ENCODE measurements at places on chromosomes 7 and 10.

GRCh38 chr10:86728056-86728455, 28.4 kb upstream of the BMPR1A start:
- no peak for DNase-seq

DNA sequence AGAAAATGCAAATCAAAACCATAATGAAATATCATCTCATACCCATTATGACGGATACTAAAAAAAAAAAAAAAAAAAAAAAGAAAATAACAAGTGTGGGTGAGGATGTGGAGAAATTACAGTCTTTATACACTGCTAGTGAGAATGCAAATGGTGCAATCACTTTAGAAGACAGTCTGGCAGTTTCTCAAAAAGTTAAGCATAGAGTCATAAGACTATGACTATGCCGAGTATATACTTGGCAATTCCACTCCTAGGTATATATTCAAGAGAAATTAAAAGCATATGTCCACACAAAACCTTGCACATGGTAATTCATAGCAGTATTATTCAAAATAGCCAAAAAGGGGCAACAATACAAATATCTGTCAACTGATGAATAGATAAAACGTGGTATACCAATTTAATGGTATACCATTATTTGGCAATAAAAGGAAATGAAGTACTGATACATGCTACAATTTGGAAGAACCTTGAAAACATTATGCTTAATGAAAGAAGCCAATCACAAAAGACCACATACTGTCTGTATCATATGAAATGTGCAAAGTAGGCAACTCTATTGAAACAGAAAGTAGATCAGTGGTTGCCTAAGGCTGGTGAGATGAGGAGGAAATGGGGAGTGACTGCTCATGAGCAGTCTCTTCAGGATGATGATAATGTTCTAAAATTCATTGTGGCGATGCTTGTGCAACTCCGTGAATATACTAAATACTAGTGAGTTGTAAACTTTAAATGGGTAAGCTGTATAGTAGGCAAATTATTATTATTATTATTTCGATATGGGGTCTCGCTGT, 90.1 kb upstream of the NANOS1 start:
- DNase-seq = no peak

- no peak for DNase-seq
These were observed 110.1 kb upstream of the KIF5B start for GRCh38 chr10:32166365-32166764.

DNA sequence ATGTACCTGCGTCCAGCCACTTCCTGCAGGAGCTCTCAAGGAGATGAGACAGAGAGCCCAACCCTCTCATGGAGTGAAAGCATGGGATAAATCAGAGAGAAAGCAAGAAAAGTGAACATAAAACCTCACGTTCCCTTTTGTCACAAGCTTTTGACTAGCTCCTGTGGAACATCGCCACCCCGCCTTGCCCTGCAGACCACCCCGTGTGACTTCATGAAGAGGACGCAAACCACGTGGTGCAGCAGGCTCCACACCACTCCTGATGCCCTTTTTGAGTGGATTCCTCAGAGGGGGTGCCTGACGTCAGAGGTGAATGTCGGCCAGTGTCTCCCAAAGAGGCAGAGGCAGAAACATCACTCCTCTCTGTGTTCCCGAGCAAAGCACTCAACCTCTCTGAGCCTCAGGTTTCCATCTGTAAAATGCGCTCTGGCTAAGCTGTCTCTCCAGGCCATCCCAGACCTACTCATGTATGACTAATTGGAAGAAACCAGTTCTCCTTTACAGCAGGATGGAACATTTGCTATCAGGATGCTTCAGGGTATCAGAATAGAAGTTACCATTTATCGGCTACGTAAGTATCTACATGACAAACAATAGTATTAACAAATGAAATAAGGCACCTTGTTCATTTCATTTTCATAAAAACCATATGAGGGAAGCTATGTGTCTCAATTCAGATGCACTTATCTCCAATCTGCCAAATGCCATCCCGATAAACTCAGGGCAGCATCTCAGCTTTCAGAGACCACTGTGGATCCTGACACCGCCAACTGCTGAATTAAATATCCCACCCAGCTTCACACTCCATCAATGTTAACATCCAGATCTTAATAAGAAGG, 5.3 kb downstream of the ZNF488 start:
- no peak for DNase-seq

DNA sequence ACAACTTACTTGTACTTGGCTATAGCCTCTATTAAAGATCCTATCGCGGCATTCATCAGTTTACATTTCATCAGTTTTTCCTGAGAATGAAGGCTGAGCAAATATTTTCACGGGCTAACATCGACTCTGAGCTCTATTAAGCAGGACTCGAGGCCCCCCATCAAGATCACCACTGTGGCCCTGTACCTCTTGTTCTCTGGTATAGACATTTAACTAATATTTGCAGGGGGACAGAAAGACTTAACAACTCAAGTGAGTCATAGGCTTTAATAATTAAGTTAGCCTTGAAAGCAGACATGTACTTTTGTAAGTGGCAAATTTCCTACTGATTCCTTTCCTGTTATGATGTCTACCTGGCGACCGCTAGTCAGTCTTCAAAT, 45.4 kb downstream of the DOCK4 start:
- no peak for DNase-seq

DNA sequence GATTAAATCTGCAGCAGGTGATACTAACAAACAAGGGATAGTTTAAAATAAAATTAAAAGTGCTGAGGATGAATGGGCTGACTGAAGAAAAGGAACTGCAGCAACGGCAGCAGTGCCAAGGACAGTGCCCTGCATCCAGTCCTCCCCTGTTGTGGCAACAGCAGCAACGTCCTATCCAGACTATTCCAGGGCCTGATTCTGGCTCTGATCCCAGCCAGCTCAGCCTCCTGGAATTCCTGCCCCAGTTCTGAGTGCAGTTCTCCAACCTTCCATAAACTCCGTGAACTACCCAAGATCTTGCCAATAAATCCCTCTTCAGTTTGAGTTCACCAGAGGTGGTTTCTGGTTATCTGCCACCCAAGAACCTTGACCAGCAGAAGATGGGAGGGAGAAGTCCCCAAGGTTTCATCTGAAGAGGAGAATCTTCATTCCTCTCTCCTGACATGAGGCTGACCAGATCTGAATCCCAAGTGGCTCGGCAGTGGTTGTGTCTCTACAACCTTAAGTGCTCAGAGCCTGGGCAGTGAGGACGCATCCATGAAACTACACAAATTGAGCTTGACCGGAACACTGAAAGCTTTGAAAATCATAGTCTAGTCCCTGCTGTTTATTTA, 115.8 kb downstream of the SORBS1 start:
- no peak for DNase-seq

GRCh38 chr10:75367021-75367487, 34.5 kb downstream of the ZNF503 start:
- DNase-seq = no peak

DNA sequence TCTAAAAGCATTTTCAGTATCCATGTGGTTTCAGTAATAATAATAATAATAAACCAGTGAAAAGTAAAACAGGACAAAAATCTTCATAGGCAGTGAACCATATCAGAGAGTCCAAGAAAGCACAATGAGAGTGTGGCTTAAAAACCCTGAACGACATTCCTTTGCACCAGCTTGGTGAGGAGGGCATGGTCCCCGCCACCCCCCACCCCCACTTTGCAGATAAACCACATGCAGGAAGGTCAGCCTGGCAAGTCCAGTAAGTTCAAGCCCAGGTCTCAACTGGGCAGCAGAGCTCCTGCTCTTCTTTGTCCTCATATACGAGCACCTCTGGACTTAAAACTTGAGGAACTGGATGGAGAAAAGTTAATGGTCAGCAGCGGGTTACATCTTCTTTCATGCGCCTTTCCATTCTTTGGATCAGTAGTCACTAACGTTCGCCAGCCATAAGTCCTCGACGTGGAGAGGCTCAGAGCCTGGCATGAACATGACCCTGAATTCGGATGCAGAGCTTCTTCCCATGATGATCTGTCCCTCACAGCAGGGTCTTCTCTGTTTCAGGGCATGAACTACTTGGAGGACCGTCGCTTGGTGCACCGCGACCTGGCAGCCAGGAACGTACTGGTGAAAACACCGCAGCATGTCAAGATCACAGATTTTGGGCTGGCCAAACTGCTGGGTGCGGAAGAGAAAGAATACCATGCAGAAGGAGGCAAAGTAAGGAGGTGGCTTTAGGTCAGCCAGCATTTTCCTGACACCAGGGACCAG, 172.5 kb downstream of the EGFR start:
- no peak for DNase-seq

GRCh38 chr10:74187237-74187636, 36.2 kb downstream of the ADK start:
- DNase-seq = no peak

- no peak for DNase-seq
These were observed 827.7 kb downstream of the TNS3 start for GRCh38 chr7:46754140-46754720.

DNA sequence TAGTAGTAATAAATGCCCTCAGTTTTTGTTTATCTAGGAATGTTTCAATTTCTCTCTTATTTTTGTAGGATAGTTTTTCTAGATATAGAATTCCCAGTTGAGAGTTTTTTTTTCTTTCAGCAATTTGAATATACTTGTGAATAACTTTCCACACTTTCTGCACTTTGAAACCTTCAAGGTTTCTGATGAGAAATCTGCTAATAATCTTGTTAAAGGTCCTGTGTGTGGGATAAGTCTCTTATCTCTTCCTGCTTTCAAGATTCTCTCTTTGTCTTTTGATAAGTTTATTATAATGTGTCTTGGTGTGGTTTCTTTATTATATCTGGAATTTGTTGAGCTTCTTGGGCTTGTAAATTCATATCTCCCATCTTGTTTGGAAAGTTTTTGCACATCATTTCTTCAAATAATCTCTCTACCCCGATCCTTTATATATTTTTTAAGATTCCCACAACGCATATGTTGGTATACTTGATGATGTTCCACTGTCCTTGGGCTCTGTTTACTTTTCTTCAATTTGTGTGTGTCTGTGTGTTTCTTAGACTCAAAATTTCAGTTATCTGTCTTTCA, 103.5 kb downstream of the MKX start:
- no peak for DNase-seq

GRCh38 chr7:41688012-41688625, 14.8 kb downstream of the INHBA start:
- DNase-seq = no peak

- DNase-seq = no peak
These were observed 167.4 kb upstream of the AHR start for GRCh38 chr7:17131060-17131345.

DNA sequence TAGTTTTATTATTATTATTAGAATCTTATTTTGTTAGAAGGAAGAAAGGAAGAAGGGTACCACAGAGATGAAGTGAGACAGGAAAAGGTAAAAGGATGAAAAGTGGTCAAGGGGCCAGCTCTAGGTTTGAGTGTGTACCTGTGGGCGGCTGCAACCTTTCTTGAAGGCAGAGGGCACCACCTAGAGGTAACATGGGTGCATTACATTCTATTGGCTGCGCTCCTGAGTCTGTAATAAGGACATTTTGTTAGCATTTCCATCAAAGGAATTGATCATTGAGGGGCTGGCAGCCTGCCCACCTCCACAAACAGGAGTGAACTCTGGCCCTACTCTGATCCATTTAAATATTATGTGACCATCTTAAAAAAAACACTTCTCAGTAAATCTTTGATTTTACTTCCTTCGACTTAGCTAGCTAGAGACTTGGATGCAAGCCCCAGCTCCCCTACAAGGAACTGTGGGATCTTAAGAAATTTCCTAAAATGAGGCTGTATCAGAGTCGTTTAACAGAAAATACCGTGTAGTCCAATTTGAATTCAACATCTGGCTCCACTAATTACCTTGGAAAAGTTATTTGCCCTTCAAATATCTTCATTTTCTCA, 610.4 kb downstream of the IPMK start:
- peak; percentile 13 for DNase-seq

GRCh38 chr10:95289921-95290421, 832 bp downstream of the PDLIM1 start:
- DNase-seq = no peak

- DNase-seq = no peak
These were observed 8.8 kb downstream of the PARP12 start for GRCh38 chr7:140053812-140054539.

- DNase-seq = peak; percentile 44
These were observed 58.4 kb downstream of the ZNF467 start for GRCh38 chr7:149714910-149715471.

DNA sequence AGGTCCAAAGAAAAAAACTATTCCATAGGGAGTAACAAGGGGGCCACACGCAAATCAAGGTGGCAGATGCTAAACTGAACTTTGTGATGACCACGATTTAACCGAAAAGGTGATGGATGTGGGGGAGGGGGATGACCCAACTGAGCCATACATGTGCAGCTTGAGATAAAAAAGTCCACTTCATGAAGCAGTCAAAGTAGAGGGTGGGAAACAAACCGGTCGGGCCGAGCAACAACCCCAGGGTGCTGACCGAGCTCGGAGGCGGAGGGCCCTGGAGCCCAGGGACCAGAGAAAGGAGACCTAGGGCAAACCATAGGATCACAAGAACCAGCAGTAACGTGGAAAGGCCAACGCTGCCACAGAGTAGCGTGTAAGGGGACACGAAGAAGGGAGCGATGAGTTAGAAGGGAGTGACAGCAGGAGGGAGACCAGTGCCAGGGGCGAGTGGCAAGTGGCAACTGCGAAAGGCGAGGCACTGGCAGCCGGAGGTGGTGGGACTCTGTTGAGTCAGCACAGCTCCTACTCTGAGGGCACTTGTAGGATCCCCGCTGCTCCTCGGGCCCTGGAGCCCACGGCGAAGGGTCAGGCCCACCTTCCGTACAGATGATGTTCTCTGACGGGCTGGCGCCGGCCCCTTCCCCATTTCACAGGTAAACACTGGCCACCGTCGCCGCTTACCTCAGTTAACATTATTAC, 540 bp downstream of the SNX13 start:
- peak; percentile 50 for DNase-seq

- no peak for DNase-seq
These were observed 39.8 kb downstream of the GFRA1 start for GRCh38 chr10:116233230-116233629.

DNA sequence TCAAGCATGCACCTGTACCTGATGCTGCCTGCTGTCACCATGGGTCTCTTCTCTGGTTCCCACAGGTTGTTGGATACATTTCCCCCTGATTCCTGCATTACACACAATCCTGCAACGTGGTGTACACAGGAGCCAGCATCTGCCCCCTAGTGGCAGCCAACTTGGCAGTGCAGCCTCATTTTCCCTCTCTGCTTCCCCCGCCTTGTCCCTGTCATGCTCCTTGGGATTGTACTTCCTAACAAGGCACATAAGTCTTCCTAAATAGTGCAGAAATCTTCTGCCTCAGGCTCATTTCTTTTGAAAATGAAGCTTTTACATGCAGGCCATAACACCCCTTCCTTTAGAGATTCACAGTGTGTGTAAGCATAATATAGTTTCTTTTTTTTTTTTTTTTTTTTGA, 387.5 kb downstream of the CCSER2 start:
- DNase-seq = no peak

DNA sequence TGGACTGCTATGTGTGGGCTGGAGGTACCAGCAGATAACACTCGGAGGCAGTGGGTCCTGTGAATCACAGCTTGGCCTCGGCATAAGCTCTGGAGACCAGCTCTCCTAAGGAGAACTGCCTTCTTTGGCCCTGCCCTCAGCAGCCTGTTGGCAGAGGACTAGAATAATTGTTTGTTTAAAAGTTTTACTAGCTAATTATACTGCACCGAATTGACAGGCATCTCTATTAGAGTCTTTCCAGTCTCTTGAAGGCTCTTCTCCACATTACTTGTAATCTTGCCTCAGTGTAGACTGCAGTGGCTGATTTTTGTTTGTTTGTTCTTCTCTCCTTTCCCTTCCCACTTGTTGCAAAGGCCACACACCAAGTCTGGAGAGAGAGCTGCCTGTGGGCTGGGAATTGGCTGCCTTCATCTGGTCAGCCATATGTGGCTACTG, 183.2 kb downstream of the AUTS2 start:
- no peak for DNase-seq

Measured in stimulated activated CD4-positive, alpha-beta T cell treated with anti-CD3 and anti-CD28 coated beads, Interleukin-1b, Interleukin-23, amount 100 ng/mL, for 48 hours (primary cell).